ENCODE measurements at places on chromosomes 1 and 21. TPM values are rescaled to one million over a fixed set of nuclear protein-coding genes. Genes with fewer than 3 reads are reported as not detected.

Gene SYCP1
- polyA plus RNA-seq = 0.53 TPM

DNA sequence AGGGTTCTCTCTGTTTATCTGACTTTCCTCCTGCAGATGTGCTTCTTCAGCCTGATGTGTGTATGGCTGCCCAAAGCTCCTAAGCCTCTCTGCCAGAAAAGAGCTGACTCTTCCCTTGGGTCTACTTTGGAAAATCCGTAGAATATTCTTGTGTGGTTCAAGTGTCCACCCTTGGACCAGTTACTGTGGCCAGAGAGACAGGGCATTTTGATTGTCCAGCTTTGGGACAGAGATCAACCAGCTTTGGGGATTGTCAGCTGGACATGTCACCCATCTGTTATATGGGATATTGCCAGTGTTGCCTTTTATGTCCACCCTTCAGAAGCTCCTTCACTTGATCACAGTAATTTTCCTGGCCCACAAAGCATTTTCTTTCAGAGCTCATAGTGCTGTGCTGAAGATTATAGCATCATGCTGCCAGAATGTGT is 126.2 kb upstream of the L1TD1 start:
- DNase-seq = no peak

GRCh38 chr1:115252585-115252984 is 85.5 kb downstream of the NGF start:
- DNase-seq = no peak

Gene ZBTB37
- polyA plus RNA-seq = 10.1 TPM

Gene CCSAP
- polyA plus RNA-seq = 8.9 TPM

Gene GPR25
- polyA plus RNA-seq = not detected

Gene WDR64
- polyA plus RNA-seq = 0.79 TPM

- DNase-seq = peak; percentile 17
Measured at GRCh38 chr1:172239901-172240300, 180.6 kb upstream of the C1orf105 start.
